A549 treated with Hydrocortisone at 1 μM for 4 hours (cell line): ENCODE measurements at places on chromosomes 13 and 19. TPM values are rescaled to one million over a fixed set of nuclear protein-coding genes. Genes with fewer than 3 reads are reported as not detected.

FLT1 gene
- total RNA-seq, result 0.02 to 0.05 TPM (median 0.02 TPM) in 3 of 5 replicates, not detected in the others

PCDH8 gene
- not detected in 5 replicates for total RNA-seq

SYNE4 gene
- 0.18 to 0.29 TPM (median 0.22 TPM) in 5 replicates for total RNA-seq

ZNF264 gene
- total RNA-seq, result 6.9 to 9.4 TPM (median 7.6 TPM) in 5 replicates

ZNF556 gene
- 0.02 to 0.13 TPM (median 0.03 TPM) in 4 of 5 replicates, not detected in the other for total RNA-seq

ZNF415 gene
- total RNA-seq, result not detected in 5 replicates

ZNF69 gene
- not detected in 5 replicates for total RNA-seq

SERPINE3 gene
- total RNA-seq, result 0.07 TPM in 1 of 5 replicates, not detected in the others

ITGBL1 gene
- total RNA-seq, result 1.0 to 2.4 TPM (median 1.7 TPM) in 5 replicates

MIR17HG gene
- 0.46 to 1.4 TPM (median 0.88 TPM) in 5 replicates for total RNA-seq
